Adrenal gland (tissue), 19 donors: ENCODE measurements at places on chromosomes 16 and 17. TPM values are rescaled to one million over a fixed set of nuclear protein-coding genes. Genes with fewer than 3 reads are reported as not detected.

- no peak for DNase-seq
Observed at GRCh38 chr17:59779521-59779920, 72.1 kb downstream of the VMP1 start.

GRCh38 chr16:15653227-15653626, 3.2 kb downstream of the NDE1 start:
- no peak for DNase-seq

The GPR179 gene
- 0.05 TPM for polyA plus RNA-seq

The EME1 gene
- 0.48 TPM for polyA plus RNA-seq

- peak; percentile 78 for DNase-seq
Observed at GRCh38 chr17:4560837-4561256, 470 bp upstream of the GGT6 start.

- no peak for DNase-seq
Observed at GRCh38 chr16:50190292-50190691, 37.2 kb downstream of the TENT4B start.

GRCh38 chr16:52581530-52581929, 34.6 kb upstream of the TOX3 start:
- no peak for DNase-seq

DNA sequence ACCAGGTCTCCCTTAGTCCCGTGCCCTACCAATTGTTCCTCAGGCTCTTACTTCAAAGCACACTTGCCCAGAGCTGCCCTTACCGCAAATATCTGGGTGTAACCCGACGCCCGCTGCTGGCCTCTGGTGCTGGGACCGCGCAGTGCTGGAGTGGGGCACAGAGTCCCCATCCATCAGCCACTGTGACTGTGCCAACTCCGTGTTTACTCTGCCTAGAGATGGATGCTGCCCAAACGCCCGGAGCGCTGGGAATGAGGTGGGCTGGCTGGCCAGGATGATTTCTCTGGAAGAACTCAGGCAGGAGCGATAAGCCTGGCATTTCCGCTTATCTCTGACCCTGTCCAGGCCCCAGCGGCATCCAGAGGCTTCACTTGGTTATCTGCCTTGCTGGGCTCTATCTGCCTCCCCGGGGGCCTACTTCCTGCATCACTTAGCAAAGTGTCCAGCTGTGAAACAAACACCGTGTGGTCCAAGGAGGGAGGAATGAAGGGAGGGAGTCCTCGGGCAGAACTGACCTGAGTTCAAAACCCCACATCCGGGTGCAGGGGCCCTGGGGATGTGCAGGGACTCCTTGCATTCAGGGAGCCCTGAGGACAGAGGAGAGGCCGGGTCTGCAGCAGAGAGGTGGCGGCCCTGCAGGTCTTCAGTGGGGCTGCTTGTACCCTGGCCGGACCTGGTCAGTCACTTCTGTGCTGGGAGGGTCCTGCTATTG, 9.4 kb upstream of the MYLK3 start:
- DNase-seq, result no peak

The ADGRG3 gene
- 2.0 TPM for polyA plus RNA-seq

The MYL11 gene
- polyA plus RNA-seq, result 2.7 TPM

DNA sequence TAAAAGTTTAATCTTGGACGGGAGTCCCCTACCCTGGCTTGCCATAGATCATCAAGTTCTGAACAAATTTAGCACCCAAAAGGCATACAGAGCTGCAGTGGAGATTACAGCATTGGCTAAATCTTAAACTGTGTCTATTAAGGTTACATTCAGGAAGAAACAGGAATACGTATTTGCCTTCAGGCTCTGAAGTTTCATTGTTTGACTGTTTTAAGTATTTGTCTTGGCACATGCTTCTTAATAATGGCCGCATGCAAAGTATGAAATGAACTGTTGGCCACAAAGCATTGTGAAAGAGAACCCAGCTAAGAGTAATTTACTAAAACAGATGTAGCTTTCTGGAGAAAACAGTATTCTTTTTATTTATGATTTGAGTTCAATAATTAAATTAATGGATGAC, 63.9 kb upstream of the CNEP1R1 start:
- DNase-seq, result no peak

The NUP93 gene
- 65.1 TPM for polyA plus RNA-seq
